Stimulated activated CD8-positive, alpha-beta memory T cell treated with anti-CD3 and anti-CD28 coated beads, Interleukin-2, amount 100 ng/mL, for 48 hours (primary cell): ENCODE measurements at places on chromosomes 5 and 9.

- no peak for DNase-seq
Observed at GRCh38 chr5:74098941-74099340, 472.9 kb downstream of the ARHGEF28 start.

- DNase-seq, result peak; percentile 25
Observed at GRCh38 chr5:172293054-172293744, 9.6 kb upstream of the UBTD2 start.

- no peak for DNase-seq
Observed at GRCh38 chr5:115179030-115179393, 9.3 kb upstream of the TRIM36 start.

DNA sequence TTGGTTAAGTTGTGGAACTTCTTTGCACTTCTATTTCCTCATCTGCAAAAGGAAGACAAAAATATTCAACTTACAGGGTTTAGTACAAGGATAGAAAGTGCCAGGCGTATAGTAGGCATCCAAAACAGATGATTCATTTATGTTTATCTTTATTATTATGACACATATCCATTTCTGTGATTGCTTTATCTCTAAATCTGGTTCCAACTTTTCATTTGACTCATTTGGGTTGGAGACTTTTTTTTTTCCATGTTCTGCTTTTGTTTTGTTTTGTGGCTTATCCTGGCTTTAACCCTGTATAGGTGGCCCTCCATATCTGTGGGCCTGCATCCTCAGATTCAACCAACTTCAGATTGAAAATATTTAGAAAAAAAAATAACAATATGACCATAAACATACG lies 186.7 kb upstream of the SLC24A2 start:
- DNase-seq, result no peak

GRCh38 chr5:123120197-123120596 lies 31.2 kb downstream of the PRDM6 start:
- no peak for DNase-seq

GRCh38 chr5:178529080-178529479 lies 61.1 kb downstream of the COL23A1 start:
- no peak for DNase-seq

DNA sequence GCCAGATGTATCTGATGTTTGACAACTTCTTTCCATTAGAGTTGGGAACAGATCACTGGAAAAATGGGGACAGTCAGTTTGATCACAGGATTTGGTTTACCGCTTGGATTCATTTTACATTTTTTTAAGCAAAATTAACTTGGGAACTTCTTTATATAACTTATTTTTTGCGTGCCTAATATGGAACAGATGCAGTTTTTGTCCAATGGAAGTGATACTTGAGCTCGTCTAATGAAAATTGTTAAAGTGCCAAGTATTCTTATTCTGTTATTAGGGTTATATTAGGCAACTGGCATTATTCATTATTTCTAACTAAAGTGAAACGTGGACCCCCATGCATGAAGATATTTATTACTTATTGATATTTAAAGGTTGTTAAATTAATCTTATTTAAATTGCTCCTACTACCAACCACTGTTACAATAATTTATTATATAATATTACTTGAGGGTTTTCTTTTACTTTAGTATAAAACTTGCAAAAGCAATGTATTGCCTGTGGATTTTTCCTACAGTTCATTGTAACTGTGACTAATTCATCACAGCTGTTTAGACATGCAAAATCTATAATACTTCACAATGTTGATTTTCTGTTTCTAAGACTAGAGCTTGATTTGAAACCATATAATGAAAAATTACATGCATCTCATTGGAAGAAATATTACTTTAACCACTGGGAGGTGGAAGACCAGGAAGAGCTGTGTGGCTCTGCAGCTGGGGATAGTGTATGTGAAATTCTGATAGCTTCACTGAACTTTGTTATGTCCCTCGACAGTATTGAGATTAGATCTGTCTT lies 787.3 kb upstream of the WWC1 start:
- DNase-seq, result no peak

DNA sequence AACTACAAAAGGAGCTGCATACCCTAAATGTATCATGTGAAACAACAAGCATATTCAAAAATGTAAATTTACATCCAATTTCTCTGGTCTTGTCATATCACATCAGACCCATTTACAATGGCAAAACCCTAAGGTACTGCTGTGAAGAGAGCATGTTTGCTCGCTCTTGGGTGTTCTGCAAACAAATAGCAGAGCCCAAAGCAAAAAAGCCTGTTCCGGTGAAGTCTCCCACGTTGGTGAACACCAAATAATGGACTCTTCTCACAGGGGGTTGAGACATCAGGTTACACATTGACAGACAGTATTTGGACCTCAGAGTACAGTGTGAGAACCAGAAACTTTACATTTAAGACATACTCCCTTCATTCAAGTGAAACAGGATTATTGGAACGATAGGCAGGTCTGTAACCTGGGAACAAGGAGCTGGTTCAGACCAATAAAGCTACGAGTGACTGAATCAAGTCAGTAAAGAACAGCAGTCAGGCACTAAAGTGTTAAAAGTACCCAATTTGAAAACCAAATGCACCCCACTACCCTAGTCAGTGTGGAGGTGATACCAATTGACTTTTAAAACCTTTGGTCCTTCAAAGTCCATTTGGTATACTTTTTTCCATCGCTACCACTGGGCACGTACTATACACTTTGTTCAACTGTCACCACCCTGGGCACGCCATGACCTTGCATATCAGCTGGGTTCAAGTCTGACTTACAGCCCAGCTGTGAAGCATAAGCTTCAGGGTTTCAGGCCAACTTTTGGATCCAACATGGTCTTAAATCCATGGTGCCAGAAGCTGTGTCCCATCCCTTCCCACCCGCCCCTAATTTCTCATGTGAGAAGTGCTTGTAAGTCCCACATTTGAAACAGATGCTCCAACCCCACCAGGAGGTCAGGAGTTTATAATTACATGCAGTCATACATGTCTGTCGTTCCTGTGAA lies 36.4 kb downstream of the ETF1 start:
- no peak for DNase-seq

DNA sequence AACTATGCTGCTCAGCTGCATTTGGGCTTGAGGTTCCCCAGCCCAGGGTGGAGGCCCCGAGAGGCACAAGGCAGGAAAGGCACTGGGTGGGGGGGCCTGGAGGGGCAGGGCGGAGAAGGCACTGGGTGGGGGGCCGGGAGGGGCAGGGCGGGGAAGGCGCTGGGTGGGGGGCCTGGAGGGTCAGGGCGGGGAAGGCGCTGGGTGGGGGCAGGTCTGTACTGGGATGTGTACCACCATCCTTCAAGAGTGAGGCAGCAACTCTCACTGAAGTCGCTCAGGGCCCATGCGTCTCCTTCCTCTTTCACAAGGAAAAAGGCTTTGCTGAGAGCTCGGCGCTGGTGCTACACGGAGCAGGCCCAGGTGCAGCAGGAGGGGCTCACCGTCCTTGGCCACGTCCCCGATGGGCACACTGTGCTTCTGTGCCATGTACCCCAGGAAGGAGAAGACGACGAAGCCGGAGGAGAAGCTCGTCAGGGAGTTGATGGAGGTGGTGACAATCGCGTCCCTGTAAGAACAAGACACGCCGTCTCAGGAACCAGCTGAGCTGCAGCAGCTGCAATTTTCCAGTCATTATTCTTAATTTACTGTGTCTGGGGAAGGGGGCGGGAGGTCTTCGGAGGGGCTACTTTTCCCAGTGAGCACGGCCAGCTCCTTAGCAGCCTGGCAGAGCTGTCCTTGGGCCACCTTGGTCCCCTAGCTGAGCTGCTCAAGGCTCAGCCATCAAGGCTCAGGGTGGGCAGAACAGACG lies 30.8 kb downstream of the SLC6A3 start:
- no peak for DNase-seq

DNA sequence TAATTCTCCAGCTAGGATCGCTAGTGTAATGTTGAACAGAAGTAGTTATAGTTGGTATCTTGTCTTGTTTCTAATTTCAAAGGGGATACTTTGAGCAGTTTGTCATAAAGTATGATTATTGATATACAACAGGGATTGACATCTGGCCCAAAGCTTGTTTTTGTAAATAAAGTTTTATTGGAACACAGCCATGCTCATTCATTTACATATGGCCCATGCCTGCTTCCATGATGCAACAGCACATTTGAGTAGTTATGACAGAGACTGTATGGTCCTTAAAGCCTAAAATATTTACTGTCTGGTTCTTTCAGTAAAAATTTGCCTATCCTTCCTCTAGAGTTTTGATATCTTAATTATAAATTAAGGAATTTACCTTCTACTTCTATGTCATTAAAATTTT lies 69.8 kb downstream of the RPS6 start:
- no peak for DNase-seq

DNA sequence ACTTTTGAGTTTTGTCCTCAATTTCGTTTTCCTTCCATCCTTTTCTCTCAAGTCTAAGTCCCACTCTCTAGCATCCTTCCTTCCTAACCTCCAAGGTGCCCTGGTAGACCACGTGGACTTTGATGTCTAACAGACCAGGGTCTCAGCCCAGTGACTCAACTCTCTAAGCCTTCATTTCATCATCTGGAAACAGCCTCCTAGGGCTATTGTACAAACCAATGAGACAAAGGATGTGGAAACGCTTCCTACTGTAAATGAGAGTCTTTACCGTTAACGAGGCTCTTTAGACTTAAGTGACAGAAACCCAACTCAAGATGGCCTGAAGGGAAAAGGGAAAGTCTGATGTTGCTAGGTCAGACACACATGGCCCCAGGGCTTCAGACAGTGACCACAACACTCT lies 49.2 kb upstream of the CPLX2 start:
- DNase-seq, result no peak

- no peak for DNase-seq
Observed at GRCh38 chr5:116646611-116647289, 72.1 kb upstream of the SEMA6A start.

- DNase-seq, result no peak
Observed at GRCh38 chr9:15889555-15889954, 336.7 kb downstream of the CCDC171 start.

DNA sequence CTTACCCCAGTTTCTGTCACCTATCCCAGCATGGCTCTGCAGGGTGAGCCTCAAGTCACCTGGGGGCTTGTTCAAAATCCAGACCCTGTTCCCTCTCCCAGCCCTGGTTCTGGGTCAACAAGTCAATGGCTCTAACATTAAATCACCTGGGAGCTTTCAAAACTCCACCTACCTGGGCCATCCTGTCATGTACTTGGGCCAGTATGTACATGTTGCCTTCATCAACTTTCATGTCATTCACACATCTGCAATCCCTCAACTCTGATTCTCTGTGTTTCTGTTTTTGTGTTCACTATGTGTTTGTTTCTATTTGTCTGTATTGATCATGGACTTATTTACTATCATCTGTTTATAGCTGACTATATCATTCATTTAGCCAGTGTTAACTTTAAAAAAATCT lies 2.1 kb upstream of the SH3GLB2 start:
- DNase-seq, result no peak

DNA sequence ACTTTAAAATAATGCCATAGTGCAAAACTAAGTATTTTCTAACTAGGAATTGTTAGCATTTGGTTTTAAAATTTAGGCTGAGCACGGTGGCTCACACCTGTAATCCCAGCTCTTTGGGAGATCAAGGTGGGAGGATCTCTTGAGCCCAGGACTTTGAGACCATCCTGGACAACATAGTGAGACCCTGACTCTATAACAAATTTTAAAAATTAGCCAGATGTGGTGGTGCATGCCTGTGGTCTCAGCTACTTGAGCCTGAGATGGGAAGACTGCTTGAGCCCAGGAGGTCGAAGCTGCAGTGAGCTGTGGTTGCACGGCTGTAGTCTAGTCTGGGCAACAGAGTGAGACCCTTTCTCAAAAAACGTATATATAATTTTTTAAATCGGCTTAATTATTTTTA lies 4.9 kb downstream of the OTULIN start:
- DNase-seq, result no peak

DNA sequence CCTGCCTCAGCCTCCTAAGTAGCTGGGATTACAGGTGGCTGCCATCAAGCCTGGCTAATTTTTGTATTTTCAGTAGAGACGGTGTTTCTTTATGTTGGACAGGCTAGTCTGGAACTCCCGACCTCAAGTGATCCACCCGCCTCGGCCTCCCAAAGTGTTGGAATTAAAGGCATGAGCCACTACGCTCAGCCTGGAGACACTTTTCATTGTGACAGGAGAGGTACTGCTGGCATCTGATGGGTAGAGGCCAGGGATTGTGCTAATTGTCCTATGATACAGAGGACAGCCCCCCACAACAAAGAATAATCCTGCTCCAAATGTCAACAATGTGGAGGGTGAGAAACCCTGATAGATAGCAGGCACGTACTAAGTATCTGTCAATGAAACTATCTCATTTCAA lies 91.3 kb upstream of the SLC25A48 start:
- no peak for DNase-seq

DNA sequence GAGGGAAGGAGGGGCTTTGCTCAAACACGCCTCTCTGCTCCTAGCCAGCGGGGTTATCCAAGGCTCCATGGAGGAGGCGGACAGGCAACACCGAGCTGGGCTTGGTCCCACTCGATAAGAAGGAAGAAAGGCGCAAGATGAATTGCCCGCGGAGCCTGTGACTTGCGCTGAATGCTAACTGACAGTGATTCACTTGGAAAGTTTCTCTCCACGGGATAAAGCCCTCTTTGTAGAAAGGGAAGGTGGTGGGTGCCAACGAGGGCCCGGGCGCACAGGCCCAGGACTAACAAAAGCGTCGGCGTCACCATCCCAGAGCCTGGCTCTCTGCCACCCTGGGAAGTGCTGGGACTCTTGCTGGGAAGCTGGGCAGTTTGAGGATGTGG lies 76.0 kb downstream of the VAV2 start:
- no peak for DNase-seq

- DNase-seq, result no peak
Observed at GRCh38 chr5:139051392-139051791, 146.8 kb downstream of the SIL1 start.

DNA sequence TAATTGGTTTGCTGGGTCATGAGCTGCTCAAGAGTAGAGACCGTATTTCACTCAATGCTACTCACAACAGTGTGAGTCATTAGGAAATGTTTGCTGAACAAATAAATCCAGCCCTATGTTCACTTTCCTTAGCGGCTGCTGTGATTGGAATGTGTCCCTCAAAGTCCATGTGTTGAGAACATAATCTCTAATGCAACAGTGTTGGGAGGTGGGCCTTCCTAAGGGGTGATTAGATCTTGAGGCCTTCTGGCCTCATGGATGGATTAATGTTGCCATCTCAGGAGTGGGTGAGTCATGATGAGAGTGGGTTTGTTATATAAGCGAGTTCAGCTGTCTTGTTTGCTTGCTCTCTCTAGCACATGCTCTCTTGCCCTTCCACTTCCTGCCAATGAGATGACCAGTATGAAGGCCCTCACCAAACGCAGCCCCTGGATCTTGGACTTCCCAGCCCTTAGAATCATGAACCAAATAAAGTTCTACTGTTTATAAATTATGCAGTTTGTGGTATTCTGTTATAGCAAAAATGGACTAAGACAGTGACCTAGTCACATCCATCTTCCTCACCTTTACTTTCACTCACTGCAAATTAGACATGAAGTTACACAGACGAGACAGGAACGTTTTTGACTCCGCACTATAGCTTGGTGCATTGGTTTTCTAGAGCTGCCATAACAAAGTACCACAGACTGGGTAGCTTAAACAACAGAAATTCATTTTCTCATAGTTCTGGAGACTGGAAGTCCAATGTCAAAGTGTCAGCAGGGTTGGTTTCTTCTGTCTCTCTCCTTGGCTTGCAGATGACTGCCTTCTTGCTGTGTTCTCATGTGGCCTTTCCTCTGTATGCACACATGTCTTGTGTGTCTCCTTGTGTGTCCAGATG lies 50.9 kb upstream of the FAM169A start:
- DNase-seq, result no peak
